HFFc6 (cell line): ENCODE measurements at places on chromosomes 1 and 21.

- no peak for DNase-seq
Observed at GRCh38 chr1:10851024-10852013, 54.9 kb upstream of the CASZ1 start.

DNA sequence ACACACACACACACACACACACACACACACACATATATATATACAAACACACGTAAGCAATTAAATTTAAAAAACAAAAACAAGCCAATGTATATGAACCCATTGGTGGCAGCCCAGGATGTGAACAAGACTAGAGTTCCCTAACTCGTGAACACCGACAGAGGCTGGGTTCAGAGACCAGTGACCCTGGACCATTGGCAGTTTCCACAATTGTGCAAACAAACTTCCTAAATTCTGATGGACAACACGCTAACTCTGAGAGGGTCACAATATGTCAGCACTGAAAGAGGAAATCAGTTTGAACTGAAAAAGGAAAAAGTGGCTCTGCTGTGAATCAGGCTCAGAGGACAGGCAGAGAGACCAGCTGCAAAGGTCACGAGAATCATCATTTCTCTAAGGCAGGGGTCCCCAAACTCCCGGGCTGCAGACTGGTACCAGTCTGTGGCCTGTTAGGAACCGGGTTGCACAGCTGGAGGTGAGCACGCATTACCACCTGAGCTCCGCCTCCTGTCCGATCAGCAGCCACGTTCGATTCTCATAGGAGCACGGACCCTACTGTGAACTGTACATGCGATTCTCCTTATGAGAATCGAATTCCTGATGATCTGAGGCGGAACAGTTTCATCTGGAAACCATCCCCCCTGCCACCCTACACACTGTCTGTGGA is 50.5 kb upstream of the ERO1B start:
- no peak for DNase-seq

- no peak for DNase-seq
Observed at GRCh38 chr1:227895828-227896685, 51.7 kb downstream of the WNT9A start.

- no peak for DNase-seq
Observed at GRCh38 chr21:15795533-15795932, 65.8 kb downstream of the USP25 start.

DNA sequence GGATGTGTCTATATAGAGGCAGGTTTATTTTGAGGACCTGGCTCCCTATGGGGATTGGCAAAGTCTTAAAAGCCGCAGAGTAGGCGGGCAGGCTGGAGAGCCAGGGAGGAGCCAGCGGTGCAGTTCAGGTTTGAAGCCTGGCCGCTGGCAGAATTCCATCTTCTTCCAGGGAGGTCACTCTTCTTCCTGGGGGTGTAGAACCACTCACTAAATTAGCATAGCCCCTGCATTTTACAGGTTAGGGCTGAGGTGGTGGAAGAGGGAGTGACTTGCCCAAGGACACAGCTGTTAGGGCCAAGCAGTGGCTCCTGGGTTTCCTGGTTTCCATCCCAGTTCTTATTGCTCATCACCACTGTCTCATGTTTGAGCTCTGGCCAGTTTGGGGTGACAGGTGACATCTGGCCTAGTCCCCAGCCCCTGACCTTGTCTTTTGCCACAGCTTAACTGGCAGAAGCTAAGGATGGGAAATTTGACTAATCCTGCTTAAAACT is 1.4 kb downstream of the PINK1 start:
- peak; percentile 16 for DNase-seq

- DNase-seq = no peak
Observed at GRCh38 chr1:64110924-64111777, 92.3 kb upstream of the UBE2U start.

- no peak for DNase-seq
Observed at GRCh38 chr1:159408862-159409400, 23.1 kb upstream of the OR10J4 start.

DNA sequence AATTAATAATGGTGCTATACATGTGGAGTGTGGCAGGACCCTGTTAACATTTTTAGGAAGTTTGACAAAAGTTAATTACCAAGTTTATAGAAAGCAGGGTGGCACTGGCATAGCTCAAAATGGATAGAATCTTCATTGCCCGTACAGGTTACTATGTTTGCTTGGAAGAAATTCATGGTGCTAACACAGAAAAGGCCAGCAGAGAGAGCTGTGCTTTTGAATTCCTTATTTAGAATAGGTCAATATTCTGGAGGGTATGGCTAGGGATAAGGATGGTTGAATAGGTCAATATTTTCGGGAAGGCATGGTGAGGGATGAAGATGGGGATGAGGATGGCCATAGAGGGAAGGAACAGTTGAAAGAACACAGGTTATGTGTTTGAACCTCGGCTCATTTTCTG is 345.1 kb downstream of the LMO4 start:
- DNase-seq = no peak

DNA sequence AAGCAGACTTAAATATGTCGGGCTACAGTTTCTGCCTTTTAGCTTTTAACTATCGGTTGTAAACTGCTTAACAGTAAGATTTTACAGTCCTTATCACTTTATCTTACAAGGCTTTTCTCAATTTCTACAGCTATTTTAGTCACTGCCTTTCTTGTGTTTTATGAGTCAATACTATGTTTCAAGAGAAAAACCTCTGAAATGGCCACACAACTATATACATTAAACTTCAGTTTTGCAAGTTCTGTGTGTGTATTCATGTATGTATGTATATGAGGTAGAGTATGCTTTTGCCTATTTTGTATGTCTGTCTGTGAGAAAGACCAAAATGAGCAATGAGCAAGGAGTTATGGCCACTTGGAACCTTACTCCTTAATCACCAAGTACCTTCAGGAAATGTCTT is 169.8 kb downstream of the SYT2 start:
- DNase-seq = no peak

DNA sequence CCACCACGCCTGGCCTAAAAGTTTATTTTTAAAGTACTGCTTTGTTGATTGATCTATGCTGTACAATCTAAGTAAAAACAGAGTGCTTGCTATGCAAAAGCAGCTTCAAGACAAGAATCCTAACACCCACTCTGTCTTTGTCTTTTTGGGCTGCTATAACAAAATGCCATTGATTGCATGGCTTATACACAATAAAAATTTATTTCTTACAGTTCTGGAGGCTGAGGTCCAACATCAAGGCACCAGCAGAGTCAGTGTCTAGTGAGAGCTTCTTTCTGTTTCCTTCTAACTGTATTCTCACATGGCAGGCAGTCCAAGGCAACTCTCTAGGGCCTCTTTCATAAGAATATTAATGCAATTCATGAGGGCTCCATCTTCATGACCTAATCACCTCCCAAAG is 63.6 kb upstream of the GJA5 start:
- no peak for DNase-seq

GRCh38 chr21:19458295-19458694 is 1054.7 kb upstream of the TMPRSS15 start:
- no peak for DNase-seq

DNA sequence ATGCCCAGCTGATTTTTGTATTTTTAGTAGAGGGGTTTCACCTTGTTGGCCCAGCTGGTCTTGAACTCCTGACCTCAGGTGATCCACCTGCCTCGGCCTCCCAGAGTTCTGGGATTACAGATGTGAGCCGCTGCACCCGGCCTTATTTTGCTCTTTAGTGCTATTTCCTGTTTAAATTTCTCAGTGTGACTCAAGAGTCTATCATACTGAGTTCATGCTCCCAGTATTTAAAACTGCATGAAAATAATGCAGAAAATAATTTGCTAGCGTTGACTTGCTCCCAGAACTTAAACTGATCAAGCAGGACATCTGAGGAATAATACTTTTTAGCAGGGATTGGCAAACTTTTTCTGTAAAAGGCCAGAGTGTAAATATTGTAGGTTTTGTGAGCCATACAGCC is 86.4 kb upstream of the C1orf21 start:
- DNase-seq = peak; percentile 26

DNA sequence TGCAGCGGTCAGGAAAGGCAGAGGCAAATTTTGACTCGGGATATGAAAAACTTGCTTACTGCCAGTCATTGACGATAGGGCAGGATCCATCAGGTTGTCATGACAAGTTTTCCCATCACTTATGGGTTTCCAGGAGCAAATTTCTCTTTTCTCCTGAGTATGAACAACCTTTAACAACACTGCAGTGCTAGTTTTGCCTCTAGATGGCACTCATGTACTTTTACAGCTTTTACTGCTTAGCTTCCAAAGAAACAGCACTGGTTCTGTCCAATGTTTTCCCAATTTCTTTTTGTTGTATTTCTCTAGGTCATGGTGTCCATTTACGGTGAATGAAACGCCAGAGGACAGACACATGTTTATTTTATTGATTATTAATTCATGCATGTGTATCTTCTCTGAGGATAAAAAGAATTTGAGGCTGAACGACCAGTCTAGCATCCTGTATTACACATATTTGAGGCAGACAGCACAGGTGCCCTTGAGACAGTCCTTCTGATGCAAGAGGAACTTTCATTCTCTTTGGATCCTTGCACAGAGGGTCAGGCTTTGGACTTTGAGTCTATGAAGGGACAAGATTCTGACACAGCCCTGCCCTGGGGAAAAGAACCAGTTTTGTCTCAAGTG is 112.3 kb upstream of the TRABD2B start:
- peak; percentile 41 for DNase-seq

- DNase-seq = peak; percentile 4
Observed at GRCh38 chr1:23664837-23665795, 26.5 kb upstream of the RPL11 start.

DNA sequence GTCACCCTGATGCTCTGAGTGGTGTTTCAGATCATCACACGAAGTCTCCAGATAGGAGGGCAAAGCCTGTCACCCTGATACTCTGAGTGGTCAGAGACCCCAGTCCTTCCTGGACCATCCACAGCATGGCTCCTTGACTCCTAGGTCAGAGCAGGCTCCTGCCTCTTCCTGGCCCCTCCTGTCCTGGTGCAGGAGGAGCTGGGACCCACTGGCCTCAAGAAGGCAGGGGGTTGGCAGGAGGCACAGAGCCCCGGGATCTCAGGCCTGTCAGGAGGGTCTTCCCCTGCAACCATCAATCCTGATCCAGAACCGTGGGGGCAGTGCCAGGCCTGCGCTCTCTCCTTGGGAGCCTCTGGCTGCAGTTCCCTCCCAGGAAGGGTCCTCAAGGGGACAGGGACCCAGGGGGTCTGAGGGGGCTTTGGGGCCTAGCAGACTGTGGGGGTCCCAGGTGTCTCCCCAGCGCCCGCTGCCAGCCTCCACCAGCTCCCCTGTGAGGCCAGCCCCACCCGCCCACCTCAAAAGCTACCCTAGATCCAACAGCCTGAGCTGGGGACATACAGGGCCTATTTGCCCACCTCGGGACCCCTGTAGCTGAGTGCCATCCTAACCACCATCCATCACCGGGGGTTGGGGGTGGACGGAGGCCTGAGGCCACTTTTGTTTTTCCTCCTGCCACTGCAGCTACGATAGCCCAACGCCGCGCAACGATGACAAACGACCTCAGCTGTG is 27.5 kb downstream of the COL6A1 start:
- no peak for DNase-seq

DNA sequence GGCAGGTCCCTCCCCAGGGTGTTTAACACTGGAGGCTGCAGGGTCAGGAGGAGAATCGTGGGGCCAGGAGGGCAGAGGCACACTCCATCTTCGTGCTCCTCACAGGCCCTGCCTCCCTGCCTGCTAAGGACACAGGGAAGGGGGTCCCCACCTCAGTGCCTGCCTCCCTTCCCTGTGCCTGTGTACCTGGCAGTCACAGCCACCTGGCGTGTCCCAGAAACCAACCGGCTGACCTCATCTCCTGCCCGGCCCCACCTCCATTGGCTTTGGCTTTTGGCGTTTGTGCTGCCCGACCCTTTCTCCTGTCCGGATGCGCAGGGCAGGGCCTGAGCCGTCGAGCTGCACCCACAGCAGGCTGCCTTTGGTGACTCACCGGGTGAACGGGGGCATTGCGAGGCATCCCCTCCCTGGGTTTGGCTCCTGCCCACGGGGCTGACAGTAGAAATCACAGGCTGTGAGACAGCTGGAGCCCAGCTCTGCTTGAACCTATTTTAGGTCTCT is 623 bp upstream of the BGLAP start:
- no peak for DNase-seq

DNA sequence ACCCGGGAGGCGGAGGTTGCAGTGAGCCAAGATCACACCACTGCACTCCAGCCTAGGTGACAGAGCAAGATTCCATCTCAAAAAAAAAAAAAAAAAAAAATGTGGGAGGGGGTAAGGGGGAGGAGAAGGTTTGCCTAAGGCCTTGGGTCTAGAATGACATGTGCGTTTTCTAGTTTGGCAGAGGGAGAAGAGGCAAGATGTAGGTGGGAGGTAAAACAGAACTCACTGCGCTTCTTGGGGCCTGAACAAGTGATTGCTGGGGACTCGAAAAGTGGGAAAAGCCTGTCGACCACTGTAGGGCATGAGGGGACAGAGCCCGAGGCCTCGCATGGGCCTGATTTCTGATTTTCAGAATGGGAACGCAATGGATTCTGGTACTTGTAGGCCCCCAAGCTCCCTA is 19.9 kb downstream of the RUNX3 start:
- DNase-seq = no peak

GRCh38 chr1:44919400-44919799 is 67.0 kb downstream of the EIF2B3 start:
- DNase-seq = no peak

- DNase-seq = peak; percentile 82
Observed at GRCh38 chr1:232142403-232143314, 487.3 kb downstream of the SIPA1L2 start.

DNA sequence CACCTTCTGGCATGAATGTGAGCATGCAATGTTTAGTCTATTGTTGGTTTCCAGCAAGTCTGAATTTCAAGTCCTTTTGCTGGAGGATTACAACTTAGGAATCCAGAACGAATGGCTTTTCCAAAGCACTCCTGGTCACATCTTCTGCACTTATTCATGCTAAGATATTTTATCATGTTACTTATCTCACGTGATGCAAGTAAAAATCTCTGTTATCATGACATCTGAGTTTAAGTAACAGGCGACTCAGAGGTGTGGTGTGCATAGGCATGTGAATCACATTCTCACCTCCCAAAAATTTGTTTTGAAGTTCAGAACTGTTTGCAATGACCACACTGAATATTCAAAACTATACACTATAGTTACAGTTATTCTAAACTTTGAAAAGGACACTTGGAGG is 204.8 kb upstream of the FGGY start:
- peak; percentile 63 for DNase-seq

- DNase-seq = no peak
Observed at GRCh38 chr1:168726281-168726680, 2.7 kb downstream of the DPT start.

GRCh38 chr1:157961805-157962762 is 31.4 kb upstream of the KIRREL1 start:
- peak; percentile 66 for DNase-seq

GRCh38 chr1:16979475-16980327 is 719 bp downstream of the MFAP2 start:
- DNase-seq = no peak

DNA sequence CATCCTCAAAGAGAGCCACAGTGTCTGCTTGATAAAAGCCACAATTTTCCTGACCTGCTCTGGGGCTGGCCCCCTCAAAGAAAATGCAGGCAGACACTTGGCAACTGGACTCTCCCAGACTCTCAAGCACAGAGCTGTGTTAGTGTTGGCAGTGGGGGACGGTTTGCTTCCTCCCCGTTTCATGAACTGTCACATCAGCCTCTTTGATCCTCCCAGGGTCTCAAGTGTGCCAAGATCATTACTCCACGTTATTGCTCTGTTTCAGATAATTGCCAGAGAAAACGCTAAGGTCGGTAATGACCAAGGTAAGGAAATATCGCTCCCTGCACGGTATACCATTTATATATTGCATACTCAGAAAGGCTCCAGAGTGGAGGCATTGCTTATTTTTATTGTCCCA is 138.8 kb downstream of the NTMT2 start:
- DNase-seq = no peak
